ENCODE measurements at places on chromosomes 7 and 10.

- DNase-seq, result peak; percentile 17
Observed at GRCh38 chr10:80596391-80597257, 58.9 kb downstream of the SH2D4B start.

DNA sequence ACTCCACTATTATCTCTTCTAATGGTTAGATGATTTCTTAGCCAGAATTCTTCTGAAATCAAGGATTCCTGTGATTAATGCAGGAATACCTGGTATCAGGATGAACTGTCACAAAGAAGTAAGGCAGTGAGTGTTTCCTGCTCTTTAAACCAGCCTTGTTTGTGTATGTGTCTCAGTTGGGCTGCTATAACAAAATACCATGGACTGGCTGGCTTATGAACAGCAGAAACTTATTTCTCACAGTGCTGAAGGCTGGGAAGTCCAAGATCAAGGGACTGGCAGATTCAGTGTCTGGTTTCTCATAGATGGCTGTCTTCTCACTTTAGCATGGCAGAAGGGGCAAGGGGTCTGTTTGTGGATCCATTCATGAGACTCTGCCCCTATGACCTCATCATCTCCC, 42.7 kb downstream of the LRMDA start:
- no peak for DNase-seq

DNA sequence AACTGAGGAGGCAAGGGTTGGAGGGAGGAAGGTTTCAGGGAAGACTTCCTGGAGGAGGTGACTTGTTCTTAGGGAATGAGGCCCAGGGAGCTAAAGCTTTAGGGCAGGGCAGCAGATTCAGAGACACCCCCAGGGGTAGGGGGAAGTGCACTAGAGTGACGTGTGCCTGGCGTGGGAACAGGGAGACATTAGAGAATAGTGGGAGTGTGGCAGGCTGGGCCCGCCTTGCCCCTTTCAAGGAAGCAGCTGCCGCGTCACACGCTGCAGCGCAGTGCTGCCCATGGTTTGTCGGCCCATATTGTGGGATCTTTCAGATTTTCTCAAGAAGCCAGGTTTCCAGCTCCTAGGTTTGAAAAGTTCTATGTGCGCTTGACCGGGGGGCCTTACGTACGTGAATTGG, 139.4 kb downstream of the LHPP start:
- no peak for DNase-seq

GRCh38 chr7:50644114-50644513, 78.9 kb upstream of the DDC start:
- no peak for DNase-seq

DNA sequence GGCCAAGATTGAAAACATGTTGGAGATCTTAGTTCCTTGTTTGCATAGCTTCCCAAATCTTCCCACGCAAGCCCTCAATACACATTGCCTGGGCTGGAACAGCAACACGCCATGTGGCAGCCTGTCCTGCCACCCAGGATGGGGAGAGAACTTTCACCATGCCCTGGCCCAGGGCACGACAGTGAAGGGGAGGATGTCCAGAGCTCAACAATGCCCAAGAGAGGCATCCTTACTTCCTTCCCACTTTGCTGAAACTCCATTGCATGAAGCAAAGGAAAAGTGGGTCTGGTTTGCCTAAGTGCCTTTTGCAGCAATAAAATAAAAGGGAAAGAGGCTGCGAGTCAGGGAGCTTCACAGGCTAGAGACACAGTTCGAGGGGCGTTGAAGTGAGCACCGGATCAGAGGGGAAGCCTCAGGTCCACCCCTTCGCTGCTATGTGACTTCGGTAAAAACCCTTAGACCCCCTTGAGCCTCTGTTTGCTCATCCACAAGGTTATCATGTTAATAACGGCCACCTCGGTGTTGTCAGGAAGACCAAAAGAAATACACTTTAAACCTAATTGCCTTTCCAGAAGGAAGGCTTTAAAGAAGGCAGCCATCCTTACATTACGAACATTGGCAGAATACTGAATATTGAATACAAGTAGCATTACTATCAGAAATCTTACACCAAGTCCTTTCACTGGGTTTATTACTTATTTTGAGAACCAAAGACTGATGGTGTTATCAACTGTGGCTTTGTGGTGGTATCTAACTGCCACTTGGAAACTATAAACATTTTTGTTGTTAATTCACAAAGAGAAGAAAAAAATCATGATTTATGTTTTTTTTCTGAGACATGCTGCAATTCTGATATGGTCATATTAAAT, 133.3 kb downstream of the ICA1 start:
- no peak for DNase-seq

DNA sequence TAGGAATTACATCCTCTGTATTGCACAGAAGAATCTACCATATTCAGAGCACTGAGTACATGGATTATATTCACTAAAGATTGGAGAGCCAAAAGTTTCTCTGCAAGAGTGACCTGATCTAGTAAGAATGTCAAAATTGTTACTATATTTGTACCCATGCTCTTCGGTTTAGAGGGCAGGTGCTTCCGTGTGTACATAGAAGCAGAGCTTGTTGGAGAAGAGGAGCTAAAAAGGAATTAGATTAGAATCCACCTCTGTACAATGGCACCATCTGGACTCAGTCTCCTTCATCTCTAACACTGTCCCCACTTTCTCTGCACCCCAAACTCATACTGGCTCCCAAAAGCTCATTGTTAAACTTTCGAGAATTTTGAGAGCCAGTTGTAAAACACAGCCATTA, 8.3 kb downstream of the CALD1 start:
- no peak for DNase-seq

- no peak for DNase-seq
Observed at GRCh38 chr7:133887459-133887858, 239.7 kb upstream of the LRGUK start.

DNA sequence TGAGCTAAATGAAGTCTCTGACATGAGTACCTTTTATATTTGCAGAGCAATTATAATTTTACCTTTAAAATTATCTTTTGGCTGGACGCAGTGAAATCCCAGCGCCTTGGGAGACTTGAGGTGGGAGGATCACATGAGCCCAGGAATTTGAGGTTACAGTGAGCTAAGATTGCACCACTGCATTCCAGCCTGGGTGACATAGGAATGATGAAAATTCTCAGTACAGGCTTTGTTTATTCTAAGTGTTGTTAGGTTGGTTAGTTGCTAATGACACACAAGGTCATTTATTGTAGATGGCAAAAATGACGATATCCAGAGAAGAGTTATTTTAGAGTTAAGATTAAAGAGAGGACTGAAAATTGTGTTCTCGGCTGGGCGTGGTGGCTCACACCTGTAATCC, 87.6 kb downstream of the XRCC2 start:
- DNase-seq, result no peak

DNA sequence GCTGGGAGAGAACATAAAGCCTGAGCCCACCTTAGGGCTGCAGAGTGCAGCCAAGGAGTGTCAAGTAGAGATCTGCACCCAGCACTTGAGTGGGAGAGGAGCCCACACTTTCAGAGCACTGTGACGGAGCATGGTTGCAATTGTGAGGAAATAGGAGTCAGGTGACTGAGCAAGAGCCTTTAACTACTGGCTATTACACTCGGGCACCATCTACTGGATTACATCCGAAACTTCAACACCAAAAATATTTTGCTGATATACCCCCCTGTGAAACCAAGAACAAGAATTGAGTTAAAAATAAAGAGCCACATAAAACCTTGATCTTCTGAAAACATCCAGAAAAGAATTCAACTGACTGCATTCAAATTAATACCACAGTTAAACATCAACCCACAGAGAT, 657.9 kb downstream of the NXPH1 start:
- no peak for DNase-seq

GRCh38 chr7:27586825-27587224, 75.9 kb downstream of the HIBADH start:
- no peak for DNase-seq

- DNase-seq, result no peak
Observed at GRCh38 chr10:125359401-125359800, 199.0 kb upstream of the CTBP2 start.

- no peak for DNase-seq
Observed at GRCh38 chr10:123146013-123146893, 1.7 kb upstream of the HMX2 start.

DNA sequence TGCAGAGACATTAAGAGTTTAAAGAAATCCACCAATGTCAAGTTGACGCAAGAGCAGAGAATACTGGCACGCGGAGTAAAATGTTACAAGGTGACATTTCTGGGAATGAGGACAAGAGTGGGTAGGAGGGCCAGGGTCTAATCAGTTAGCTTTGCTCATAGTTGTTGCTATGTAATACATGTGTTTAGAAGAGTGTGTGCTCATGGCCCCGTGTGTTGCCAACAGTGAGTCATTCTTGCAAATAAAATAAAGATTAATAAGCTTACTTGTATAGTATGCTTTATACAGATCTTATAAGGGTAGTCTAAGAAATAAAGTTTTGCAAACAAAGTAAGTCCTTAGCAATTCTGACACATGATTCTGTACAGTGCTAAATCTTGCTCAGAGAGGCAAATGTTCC, 64.5 kb downstream of the DNMBP start:
- no peak for DNase-seq

DNA sequence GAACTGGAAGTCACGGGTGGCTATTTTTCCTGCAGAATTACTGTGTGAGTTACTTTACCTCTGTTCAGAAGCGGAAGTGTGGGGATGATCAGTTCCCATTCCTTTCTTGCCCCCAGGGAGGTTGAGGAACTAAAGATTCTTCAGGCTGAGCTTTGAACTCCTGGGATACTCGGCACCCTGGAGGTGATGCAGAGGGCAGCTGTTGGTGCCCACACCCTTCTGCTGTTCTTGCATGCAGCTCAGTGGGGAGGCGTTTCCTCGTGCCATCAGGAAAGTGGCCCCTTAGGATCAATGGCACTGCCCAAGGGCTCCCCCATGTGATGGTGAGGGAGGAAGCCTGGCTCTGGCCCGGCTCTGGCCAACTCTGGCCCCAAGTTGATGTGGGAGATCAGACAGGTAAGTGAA, 44.7 kb upstream of the MXI1 start:
- no peak for DNase-seq

DNA sequence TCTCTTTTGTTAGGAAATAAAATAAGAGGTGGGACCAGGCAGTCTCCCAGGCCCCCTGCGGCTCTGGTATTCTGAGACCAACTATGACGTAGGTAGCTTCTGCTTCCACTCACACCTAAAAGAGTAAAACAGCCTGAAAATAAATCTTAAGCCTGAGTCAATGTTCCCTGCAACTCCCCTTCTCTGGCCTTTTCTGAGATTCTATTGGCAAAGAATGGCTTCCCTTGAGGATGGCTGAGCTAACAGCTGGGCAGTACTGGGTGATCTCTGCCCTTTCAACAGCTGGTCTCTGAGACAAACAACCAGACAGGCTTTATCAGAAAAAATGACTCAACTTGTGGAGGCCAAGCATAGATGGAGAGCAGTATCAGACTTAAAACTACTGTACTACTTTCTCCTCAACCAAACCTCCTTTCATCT, 58.7 kb downstream of the CREB3L2 start:
- DNase-seq, result no peak

DNA sequence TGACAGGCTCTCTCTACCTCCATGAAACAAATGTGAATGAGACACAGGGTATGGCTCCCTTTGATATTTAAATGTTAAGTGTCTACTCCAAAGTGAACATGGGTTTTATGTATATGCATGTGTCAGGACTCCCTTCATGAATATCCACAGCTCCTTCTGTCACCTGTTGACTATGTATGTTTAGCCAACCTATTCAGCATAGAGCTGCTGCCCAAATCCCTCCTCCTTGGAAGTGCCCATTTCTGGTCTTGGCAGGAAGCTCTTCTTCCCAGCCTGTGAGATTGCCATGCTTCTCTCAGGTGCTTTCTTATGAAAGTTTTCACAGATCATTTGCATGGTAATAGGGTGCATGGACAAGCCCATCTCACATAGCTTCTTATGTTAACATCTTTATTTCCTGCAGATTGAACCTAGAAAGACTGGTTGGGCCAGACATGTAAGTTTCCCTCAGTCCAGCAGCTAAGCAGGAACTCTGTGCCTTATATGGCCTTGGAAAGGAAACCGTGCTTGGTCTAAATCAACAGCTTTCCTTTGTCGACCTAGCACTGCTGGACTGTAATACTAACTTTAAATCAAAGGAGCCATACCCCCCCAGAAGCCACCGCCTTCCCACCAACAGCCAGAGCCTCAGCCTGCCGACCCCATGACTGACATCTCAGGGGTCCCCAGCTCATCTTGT, 288.9 kb downstream of the ADARB2 start:
- no peak for DNase-seq

DNA sequence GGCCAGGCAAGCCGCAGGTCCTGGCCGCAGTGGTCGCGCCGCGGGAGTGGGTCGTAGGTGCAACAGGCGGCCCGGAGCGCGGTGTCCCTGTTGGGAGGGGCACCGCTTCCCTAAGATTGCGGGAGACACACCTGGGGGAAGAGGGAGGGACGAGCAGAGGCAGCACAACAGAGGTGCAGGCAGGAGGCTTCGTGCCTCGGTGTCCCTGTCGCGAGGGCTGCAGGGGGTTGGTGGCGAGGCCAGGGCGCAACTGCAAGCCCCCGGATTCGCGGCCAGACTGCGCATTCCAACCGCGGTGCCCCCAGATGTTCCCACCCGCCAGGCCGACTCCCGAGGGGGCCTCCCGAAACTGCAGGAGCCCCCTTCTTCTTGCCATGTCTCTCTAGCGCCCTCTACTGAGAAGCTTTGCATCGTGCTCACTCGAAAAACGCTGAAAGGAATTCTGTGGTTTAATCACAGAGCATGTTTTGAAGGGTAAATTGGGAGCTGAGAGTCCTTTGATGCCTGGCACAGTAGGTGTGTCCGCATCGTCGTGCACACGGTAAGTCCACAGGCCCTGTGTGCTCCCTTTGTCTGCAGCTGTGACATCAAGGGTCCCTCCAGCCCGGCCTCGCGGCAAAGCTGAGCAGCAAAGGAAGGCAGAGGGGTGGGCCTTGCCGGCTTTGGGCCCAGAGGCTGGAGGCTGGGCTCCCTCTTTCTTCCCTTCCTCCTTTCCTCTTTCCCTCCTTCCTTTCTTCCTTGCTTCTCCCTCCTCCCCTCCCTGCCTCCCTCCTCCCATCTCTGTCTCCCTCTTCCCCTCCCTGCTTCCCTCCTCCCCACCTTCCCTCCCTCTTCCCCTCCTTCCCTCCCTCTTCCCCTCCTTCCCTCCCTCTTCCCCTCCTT, 6.2 kb upstream of the MBL2 start:
- no peak for DNase-seq

- no peak for DNase-seq
Observed at GRCh38 chr7:53740971-53741370, 705.5 kb downstream of the POM121L12 start.

- no peak for DNase-seq
Observed at GRCh38 chr10:58517491-58518355, 5.1 kb downstream of the BICC1 start.

GRCh38 chr10:130713135-130713534, 576.9 kb downstream of the GLRX3 start:
- DNase-seq, result no peak

- no peak for DNase-seq
Observed at GRCh38 chr7:102927312-102927933, 14.6 kb downstream of the LRRC17 start.

GRCh38 chr7:56447864-56448693, 331.9 kb upstream of the NUPR2 start:
- DNase-seq, result no peak

- DNase-seq, result no peak
Observed at GRCh38 chr7:20642166-20642565, 26.7 kb downstream of the ABCB5 start.

Measured in CD8-positive, alpha-beta T cell (primary cell).